ENCODE measurements at places on chromosomes 6 and 20. TPM values are rescaled to one million over a fixed set of nuclear protein-coding genes. Genes with fewer than 3 reads are reported as not detected.

PKHD1 gene
- total RNA-seq: not detected

VGLL2 gene
- not detected for total RNA-seq

TRIM31 gene
- total RNA-seq: not detected

FOXQ1 gene
- total RNA-seq: 6.5 TPM

CCHCR1 gene
- 20.2 TPM for total RNA-seq

TRIM38 gene
- total RNA-seq: 15.1 TPM

ID4 gene
- 3.8 TPM for total RNA-seq

ANKRD66 gene
- not detected for total RNA-seq

STX11 gene
- 0.50 TPM for total RNA-seq

All from smooth muscle cell of trachea (primary cell).